Dorsolateral prefrontal cortex (tissue), 122 donors: ENCODE measurements at places on chromosomes 7 and 10.

DNA sequence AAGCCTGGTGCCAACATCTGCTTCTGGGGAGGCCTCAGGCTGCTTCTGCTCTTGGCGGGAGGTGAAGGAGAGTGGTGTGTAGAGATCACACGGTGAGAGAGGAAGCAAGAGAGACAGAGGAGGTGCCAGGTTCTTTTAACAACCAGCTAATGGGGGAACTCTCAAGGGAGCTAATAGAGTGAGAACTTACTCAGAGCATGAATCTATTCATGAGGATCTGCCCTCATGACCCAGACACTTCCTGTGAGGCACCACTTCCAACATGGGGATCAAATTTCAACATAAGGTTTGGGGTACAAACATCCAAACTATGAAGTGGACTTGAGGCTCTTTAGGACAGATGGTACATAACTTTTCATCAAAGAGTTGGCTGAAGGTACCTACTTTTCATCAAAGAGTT, 5.1 kb upstream of the ZNF32 start:
- DNase-seq, result no peak

- DNase-seq, result no peak
Observed at GRCh38 chr10:13115832-13116803, 16.2 kb downstream of the OPTN start.

DNA sequence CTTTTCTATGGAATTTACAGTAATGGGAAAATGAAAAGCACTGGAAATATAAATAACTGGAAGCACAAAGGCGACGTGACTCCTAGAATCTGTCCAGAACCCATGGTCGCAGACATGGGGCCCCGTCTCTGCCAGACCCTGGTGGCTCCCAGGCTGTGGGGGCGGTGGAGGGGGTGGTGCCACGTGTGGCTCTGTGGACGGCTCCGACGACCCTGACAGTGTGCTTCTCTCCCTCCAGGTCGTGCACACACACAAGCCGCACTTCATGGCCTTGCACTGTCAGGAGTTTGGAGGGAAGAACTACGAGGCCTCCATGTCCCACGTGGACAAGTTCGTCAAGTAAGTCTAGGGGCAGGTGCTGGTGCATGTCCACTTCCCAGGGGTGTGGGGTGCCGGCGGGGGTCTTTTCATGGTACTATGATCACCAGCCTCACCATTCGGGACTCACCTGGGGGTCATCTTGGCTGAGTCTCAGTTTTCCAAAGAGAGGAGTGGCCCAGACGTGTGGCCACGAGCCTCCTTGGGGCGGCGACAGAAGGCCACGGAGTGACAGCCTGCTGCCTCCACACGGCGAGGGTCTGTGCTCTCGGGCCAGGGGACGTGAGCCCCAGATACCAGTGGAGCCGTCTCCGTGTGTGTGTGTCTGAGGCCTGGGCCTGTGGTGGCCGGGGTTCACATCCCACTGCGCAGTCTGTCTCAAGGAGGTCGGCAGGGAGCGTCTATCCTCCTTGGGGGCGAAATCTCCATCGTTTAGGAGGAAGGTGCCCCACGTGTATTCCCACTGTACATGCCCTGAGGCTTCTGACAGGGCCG, 108.2 kb downstream of the INPP5A start:
- no peak for DNase-seq

- no peak for DNase-seq
Observed at GRCh38 chr7:100367251-100367620, 6.1 kb upstream of the PILRA start.

DNA sequence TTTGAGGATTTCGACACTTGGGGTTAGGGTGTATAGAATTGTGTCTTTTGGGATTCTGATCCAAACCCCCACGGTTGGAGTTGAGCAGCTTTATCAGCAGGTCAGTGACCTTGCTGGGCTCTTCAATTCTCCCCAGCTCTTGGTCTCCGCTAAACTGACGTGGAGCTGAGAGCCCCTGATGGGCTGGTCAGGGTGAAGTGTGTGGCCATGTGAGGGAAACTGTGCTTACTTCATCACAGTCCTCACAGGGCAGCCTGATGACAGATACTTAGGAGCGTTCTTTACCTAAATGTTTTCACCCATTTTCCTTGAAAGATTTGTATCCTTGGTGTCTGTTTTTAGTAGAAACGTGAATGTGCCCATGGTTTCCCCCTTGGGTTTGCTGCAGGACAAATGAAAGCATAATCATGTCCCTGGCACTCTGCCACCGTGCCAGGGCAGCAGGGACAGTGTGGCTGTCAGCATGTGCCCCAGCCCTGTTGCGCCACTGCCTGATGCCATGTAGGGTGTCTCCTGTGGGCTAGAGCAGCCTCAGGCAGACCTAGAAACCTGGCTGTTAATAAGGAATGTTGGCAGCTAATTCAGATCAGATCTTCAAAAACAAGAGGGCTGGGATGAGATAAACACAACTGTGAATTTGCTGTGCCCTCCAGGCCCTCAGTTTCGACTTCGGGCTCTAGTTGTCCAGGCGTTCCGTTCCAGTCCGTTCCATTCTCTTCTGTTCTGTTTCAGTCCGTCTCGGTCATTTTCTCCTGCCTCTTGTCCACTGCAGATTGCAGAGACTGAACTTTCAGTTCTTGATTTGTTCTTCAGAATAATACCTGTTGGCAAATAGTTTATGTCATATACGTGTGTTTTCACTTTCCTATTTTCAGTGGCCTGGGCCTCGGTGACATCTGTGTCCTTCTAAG, 96.8 kb downstream of the TRRAP start:
- no peak for DNase-seq

GRCh38 chr7:137753067-137753466, 93.7 kb downstream of the DGKI start:
- DNase-seq, result no peak

DNA sequence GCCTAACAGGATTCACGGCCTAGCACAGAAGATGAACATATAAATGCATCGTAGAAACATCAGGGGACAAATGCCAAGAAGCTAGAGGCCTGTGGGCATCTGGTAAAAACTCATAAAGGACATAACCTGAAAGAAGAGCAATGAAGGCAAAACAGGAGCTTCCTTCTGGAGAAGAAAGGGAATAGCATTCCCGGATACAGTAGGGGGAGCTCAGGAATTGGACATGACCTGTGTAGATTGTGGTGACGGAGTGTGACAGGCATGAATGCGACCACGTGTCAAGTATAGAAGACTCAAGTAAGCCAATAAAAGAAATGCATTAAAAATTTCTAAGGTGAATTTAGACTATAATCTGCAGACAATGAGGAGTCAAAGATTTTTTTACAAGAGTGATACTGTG, 270.1 kb downstream of the AGMO start:
- DNase-seq, result no peak

DNA sequence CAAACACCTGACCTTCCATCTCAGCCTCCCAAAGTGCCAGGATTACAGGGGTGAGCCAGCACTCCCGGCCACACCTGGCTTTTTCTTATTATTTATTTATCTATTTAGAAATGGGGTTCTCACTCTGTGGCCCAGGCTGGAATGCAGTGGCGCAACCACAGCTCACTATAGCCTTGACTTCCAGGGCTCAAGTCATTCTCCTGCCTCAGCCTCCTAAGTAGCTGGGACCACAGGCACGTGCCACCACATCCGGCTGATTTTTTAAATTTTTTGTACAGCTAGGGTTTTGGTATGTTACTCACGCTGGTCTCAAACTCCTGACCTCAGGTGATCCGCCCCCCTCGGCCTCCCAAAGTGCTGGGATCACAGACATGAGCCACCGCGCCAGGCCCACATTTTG, 56.9 kb upstream of the MYL10 start:
- DNase-seq, result no peak

- no peak for DNase-seq
Observed at GRCh38 chr7:96679886-96680285, 29.8 kb downstream of the SEM1 start.

DNA sequence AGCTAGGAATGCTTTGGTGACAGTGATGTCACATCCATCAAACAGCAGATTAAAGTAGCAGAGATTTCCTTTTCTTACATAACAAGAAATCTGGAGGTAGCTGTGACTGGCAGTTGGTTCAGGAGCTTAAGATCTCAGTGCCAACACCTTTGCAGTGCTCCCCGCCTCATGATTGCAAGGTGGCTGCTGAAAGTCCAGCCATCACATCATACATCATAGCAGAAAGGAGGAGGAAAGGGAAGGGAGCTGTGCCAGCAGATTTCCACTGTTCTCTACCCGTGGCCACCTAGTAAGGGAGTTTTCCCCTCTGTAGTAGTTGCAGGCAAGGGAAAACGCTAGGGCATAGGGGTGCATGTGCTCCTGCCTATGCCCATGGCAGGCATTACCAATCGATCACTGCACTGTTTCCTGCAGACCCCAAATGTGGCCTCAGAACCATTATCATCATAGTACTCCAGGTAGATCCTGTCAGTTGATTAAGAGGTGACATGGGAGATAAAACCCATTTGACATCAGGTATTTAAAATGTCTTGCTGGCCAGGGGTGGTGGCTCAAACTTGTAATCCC, 57.9 kb upstream of the GTF2IRD1 start:
- DNase-seq, result no peak

GRCh38 chr7:31735991-31736982, 49.3 kb downstream of the PPP1R17 start:
- peak; percentile 79 for DNase-seq

- DNase-seq, result peak; percentile 58
Observed at GRCh38 chr10:16828114-16828568, 10.9 kb upstream of the RSU1 start.

DNA sequence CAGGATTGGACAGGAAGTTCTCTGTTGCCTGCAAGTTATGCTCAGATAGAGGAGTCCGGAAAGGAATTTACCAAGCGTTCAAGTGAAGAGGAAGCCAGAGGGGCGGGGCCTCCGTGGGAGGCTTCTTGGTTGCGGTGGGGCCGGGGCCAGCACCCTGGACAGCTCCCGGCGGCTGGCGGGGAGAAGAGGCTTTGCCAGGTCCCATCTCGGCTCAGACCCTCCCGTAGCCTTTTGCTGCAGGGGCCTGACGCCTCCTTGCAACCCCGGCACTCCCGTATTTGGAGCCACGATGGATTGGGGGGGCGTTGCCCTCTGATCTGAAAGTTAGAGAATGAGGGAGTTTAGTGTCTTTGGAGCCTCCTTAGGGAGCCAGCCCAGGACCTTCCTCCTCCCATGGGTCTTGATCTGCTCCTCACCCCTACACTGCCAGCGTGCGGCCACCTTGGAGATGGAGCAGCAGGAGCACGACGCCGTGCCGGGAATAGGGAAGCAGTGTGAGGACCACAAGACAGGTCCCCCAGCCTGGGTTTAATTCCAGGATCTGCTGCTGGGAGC, 3.1 kb upstream of the SLC18A3 start:
- DNase-seq, result peak; percentile 33

GRCh38 chr10:83229991-83230390, 909.3 kb upstream of the GHITM start:
- no peak for DNase-seq
